ENCODE measurements at places on chromosomes 16 and 17.
A peak's percentile ranks its signal among the peaks of the same experiment; 100 is the strongest.

GRCh38 chr16:8380311-8380710 lies 210.0 kb downstream of the TMEM114 start:
- DNase-seq = no peak

- peak; percentile 20 for DNase-seq
Measured at GRCh38 chr17:55458978-55459377, 37.3 kb upstream of the MMD start.

- no peak for DNase-seq
Measured at GRCh38 chr16:7268182-7268581, 64.5 kb upstream of the RBFOX1 start.

- DNase-seq = no peak
Measured at GRCh38 chr17:67245694-67246402, 852 bp upstream of the HELZ start.

DNA sequence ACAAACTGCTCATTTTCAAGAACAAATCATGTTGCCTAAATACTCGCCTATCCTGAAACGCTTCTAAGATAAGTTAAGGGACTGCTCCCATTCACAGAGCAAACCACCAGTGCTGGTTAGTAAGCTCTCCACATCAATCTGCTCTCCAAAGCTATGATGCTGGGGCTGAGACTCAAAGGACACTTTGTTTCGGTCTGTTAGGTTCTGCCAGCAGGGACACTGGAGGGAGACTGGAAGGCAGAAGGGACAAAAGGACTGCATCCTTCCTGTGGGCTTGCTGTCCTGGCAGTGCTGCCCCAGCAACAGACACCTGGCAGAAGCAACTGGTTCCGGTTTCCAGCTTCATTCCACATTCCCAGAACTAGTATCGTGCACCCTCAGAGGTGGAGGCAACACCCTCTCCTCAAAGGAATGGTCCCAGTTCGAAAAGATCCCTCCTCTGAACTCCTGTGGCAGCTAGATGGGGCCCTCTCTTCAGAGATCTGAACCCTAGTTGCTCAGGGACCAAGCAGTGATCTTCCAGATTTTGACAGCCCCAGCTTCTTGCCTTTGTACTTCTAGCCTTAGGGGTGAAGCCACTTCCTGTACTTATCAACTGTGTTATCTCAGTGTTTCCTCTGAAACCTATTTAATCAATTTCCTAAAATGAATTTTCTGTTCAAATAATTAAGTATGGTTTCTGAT lies 73.4 kb upstream of the GSG1L start:
- no peak for DNase-seq

Data from GOT3 (cell line).